CD14-positive monocyte (primary cell): ENCODE measurements at places on chromosomes 3 and 15.

DNA sequence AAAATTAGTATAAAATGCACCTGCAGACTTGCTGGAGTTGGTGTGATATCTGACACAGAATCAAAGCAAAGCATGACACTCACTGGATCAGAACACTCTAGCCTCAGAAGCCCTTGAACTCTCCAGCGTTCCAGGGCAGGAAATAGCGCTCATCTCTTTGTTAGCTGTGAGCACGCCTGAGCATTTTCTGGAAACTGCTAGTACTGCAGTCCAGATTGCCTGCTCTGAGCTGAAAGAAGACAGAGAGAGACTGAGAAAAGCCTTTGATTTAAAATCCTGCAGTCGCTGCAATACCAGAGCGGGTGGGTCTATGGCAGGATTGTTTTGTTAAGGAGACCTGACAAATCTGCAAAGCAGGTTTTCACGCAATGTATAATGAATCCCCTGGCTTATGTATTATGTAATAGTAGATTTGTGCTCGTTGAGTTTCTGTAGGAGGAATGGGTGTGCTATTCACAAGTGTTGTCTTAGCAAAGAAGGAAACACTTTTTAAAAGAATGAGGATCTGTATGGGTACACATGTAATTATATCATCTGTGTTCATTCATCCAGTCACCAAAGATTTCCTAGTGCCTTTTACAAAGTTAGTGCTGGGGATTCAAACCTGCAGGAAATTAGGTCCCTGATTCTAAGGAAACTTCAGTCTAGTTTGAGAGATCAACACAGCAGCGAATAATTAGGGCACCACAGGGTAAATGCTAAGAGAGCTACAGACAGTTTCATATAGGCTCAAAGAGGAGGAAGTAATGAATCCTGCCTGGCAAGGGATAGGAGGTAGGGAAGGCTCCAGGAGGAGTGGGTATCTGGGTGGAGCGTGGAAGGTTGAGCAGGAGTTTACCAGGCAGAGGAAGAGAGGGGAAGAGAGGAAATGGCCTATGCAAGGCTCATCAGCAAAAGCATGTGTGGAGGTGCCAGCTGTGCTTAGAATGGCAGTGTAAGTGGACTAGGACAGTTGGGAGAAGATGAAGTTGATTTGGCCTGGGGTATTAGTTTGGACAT is 26.1 kb upstream of the MGLL start:
- no peak for DNase-seq

GRCh38 chr15:81327516-81327915 is 3.6 kb upstream of the STARD5 start:
- DNase-seq = no peak

DNA sequence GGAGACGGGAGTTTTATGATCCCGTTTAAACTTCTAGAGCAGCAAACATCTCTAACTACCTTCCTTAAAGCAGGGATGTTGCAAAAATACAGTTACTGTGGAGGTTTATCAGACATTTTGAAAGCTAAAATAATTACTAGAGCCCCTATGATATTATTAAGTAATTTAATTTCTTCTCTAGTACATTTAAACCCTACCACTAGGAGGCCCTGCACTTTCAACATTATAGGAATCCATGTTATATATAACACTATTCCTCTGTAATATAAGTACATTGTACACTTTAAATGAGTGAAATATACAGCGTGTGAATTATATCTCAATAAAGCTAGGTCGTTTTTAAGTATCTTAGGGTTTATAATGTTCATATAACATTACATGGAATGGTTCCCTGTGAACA is 11.5 kb downstream of the SETMAR start:
- no peak for DNase-seq

DNA sequence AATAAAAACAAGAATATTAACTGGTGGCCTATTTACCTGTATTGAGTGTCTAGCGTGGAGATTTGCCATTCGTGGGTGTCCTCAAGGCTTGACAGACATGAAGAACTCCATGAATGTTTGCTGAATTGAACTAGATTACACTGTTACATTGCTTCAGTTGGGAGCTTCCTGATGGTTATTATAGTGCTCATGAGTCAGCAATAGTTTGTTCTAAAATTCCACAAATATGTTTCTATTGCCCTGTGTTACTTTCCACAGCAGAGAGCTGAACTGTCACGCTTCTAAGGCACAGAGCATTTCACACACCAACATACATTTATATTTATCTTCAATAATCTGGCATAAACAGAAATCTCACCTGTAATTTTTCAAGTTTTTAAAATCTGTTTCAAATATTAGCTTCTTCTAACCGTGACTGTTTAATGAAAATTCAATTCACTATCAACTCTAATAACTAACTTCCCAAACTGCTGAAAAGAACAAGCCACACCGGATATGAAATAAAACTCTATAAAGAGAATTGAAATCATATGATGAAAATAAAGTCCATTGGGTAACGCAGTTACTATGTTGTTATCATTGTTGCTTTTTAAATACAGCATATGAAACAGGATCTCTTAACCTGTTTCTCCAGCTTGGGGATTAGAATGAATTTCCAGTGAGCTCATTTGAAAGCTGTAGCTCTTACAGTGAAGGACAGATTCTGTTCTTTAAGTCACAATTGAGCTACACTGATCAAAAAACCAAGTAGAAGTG is 61.2 kb upstream of the MCF2L2 start:
- DNase-seq = no peak

DNA sequence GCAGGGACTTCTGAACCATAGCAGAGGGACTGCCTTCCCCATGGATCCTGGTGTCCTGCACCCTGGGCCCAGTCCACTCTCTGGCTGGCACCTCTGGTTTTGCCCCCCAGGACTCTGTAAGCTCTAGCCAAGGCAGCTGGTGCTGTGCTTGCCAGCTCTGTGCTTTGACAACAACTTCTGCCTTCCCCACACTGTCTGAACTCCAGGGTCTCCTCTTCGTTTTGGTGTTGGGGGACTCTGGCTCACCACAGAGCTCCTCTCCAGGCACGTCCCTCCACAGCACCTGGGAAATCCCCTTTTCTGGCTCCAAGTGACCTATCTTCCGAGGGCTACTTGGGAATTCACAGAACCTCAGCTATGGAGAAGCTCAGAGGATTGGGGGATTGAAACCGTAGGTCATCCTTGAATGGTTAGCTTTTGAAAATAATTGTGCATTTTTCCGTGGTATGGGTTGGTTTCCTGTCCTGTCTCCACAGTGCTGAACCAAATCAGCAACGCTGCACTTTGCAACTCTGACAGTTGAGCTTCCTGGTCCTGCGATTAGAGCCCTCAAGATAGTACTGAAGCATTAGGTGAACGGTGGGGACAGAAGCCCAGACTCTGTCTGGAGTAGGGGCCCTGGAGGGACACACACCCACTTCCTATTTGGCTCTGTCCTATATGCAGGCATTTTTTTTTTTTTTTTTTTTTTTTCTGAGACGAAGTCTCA is 152.4 kb downstream of the APBA2 start:
- DNase-seq = no peak

GRCh38 chr3:183360971-183361624 is 67.3 kb downstream of the MCF2L2 start:
- DNase-seq = no peak
